ENCODE measurements at places on chromosomes 4 and X. TPM values are rescaled to one million over a fixed set of nuclear protein-coding genes. Genes with fewer than 3 reads are reported as not detected.

IGSF1 gene
- total RNA-seq = not detected

DCAF8L2 gene
- total RNA-seq = not detected

ADH1C gene
- total RNA-seq = 0.26 TPM

TMA16 gene
- total RNA-seq = 33.6 TPM

FAAH2 gene
- total RNA-seq = 0.22 TPM

BEX5 gene
- 0.78 TPM for total RNA-seq

JAKMIP1 gene
- total RNA-seq = not detected

TMEM271 gene
- not detected for total RNA-seq

UGT2A1 gene
- not detected for total RNA-seq

GABRE gene
- 15.4 TPM for total RNA-seq

LANCL3 gene
- 0.78 TPM for total RNA-seq

FGG gene
- total RNA-seq = 0.22 TPM

CT45A1 gene
- not detected for total RNA-seq

GAGE12E gene
- total RNA-seq = not detected

TXK gene
- total RNA-seq = 0.54 TPM

PDCL2 gene
- not detected for total RNA-seq

GYG2 gene
- total RNA-seq = 1.5 TPM

TRMT2B gene
- total RNA-seq = 15.0 TPM

TLR6 gene
- total RNA-seq = 6.1 TPM

SPATA18 gene
- 26.6 TPM for total RNA-seq

IBSP gene
- 0.22 TPM for total RNA-seq
